ENCODE measurements at places on chromosomes 1 and 21. TPM values are rescaled to one million over a fixed set of nuclear protein-coding genes. Genes with fewer than 3 reads are reported as not detected.

The KLF17 gene
- total RNA-seq = not detected

The CAPN9 gene
- not detected for total RNA-seq

The CYP4A22 gene
- total RNA-seq = not detected

The PRKAA2 gene
- not detected for total RNA-seq

GRCh38 chr1:92730476-92730875, 54.4 kb downstream of the EVI5 start:
- H3K4me1 ChIP-seq = no peaks in the 10 kb centered on the region
- H3K36me3 ChIP-seq = no peaks in the 10 kb centered on the region
- no peaks in the 10 kb centered on the region for H3K27me3 ChIP-seq
- no peak overlapping the region for H3K27ac ChIP-seq
- no peak overlapping the region for H3K4me3 ChIP-seq

GRCh38 chr1:21706151-21706835, 37.1 kb upstream of the RAP1GAP start:
- H3K36me3 ChIP-seq = peaks cover 41% of the 10 kb centered on the region
- H3K27ac ChIP-seq = no peak overlapping the region
- H3K4me3 ChIP-seq = no peak overlapping the region
- no peaks in the 10 kb centered on the region for H3K4me1 ChIP-seq

GRCh38 chr1:56258371-56258770, 321.0 kb downstream of the PLPP3 start:
- no peaks in the 10 kb centered on the region for H3K4me1 ChIP-seq
- no peaks in the 10 kb centered on the region for H3K36me3 ChIP-seq
- DNase-seq = no peak
- no peak overlapping the region for H3K4me3 ChIP-seq
- no peaks in the 10 kb centered on the region for H3K27me3 ChIP-seq

DNA sequence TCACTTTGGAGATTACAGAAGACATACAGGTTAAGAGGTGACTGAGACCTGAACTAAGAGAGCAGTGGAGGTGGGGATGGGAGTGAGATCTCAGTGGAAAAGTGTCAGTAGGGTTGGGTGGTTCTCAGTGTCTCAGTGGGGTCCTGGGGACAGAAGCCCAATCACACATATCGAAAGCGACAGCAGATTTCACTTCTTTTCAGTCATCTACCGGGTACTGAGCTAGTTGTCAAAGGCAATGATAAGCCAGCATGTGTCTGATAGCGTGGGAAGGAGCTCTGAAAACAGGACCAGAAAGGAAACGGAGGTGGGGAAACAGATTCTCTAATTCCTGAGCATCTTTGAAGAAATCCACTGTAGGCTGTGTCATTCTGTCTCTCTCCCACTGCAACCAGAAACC, 59.5 kb downstream of the RHOU start:
- no peaks in the 10 kb centered on the region for H3K36me3 ChIP-seq
- no peak for DNase-seq
- H3K4me1 ChIP-seq = peaks cover 58% of the 10 kb centered on the region
- no peak overlapping the region for H3K27ac ChIP-seq
- H3K4me3 ChIP-seq = peak overlapping the region; percentile 43

DNA sequence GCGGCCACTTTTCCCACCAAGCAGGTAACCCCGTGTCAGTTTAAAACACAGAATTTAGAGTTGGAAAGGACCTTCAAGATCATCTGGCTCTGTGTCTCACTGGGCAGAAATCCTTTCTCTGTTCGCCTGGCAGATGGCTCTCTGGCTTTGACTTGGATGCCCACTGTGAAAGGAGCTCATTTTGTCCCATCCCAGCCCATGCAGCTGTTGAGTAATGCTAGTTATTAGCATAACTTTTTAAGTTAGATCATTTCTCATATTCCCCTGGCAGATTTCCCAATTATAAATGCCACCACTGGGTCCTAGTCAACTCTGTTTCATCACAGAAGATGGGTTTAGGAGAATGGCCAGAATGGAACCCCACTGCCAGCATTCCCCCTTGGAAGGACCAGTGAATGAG, 55.9 kb downstream of the SLC35F3 start:
- H3K4me3 ChIP-seq = no peak overlapping the region
- DNase-seq = no peak
- H3K4me1 ChIP-seq = no peaks in the 10 kb centered on the region
- H3K36me3 ChIP-seq = no peaks in the 10 kb centered on the region
- no peak overlapping the region for H3K27ac ChIP-seq

DNA sequence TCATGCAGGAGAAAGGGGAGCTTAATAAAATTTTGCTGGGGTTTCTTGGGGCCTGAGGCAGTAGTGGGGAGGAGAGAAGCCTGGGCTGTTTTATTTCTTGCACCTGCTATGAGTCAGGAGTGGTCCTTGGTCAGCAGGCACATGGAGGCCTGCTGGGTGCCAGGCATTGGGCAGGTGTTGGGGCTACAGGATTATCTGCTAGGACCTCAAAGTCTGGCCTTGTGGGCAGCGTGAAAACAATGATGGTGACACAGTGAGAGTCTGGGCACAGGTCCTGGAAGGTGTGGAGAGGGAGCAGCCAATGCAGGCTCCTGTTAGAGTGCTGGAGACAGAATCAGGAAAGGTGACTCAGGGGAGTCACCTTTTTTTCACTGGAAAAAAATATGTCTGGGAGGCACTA, 17.2 kb downstream of the ROR1 start:
- no peak overlapping the region for H3K27ac ChIP-seq
- no peaks in the 10 kb centered on the region for H3K36me3 ChIP-seq
- H3K4me1 ChIP-seq = no peaks in the 10 kb centered on the region
- no peak overlapping the region for H3K4me3 ChIP-seq
- DNase-seq = no peak

GRCh38 chr1:8061673-8062386, 35.7 kb upstream of the ERRFI1 start:
- no peaks in the 10 kb centered on the region for H3K27me3 ChIP-seq
- no peaks in the 10 kb centered on the region for H3K36me3 ChIP-seq
- no peaks in the 10 kb centered on the region for H3K4me1 ChIP-seq
- H3K4me3 ChIP-seq = no peak overlapping the region
- no peak overlapping the region for H3K27ac ChIP-seq

- H3K4me1 ChIP-seq = no peaks in the 10 kb centered on the region
- H3K27ac ChIP-seq = no peak overlapping the region
- H3K27me3 ChIP-seq = no peaks in the 10 kb centered on the region
- no peak for DNase-seq
- H3K36me3 ChIP-seq = no peaks in the 10 kb centered on the region
Measured at GRCh38 chr1:96308314-96308713, 413.3 kb upstream of the PTBP2 start.

DNA sequence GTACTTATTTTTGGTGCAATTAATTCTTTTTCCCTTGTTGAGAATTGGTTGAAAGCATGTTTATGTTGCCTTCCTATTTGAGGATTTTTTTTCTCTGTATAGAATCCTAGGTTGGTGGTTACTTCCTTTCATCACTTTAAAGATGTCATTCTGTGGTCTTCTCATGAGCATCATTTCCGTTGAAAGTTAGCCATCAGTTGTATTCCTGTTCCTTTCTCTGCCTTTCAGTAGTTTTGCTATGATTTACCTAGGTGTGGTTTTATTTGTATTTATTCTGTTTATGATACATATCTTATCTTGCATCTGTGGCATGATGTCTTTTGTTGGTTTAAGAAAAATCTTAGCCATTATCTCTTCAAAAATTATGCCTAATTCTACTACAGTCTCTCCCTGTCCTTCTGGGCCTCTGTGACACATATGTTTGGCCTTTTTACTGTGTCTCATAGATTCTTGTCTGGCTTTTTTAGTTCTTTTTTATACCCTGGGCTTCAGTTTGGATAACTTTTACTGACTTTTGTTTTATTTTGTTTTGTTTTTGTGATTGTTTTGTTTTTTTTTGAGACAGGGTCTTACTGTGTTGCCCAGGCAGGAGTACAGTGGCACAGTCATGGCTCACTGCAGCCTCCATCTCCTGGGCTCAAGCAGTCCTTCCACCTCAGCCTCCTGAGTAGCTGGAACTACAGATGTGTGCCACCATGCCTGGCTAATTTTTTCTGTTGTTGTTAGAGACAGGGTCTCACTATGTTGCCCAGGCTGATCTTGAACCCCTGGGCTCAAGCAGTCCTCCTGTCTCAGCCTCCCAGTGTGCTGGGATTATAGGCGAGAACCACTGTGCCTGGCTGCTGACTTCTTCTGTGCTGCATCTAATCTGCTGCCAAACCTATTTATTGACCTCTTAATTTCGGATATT, 24.1 kb downstream of the PTGFRN start:
- no peak overlapping the region for H3K27ac ChIP-seq
- no peak overlapping the region for H3K4me3 ChIP-seq
- DNase-seq = no peak

GRCh38 chr1:203528976-203529835, 35.3 kb downstream of the OPTC start:
- H3K4me1 ChIP-seq = no peaks in the 10 kb centered on the region
- DNase-seq = no peak
- no peak overlapping the region for H3K27ac ChIP-seq
- no peaks in the 10 kb centered on the region for H3K36me3 ChIP-seq
- no peak overlapping the region for H3K4me3 ChIP-seq
- H3K27me3 ChIP-seq = no peaks in the 10 kb centered on the region

DNA sequence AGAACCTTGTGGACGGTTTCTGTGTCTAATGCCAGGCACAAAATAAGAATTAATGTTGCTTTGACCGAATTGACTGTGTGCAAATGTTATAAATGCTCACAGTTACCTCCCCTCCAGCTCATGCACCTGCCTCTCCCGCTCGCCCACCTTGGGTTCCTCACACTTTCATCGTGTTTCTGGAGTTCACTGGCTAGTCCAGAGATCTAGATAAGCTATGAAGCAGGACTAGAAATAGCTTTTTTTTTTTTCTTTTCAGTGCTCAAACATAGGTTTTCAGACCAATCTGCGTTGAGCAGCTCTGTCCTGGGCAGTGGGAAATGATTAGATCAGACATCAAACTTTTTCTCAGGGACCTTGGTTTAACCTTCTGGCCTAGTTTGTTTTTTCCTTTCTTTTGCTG, 11.1 kb downstream of the TENT5C start:
- H3K27me3 ChIP-seq = no peaks in the 10 kb centered on the region
- H3K27ac ChIP-seq = no peak overlapping the region
- DNase-seq = no peak
- H3K36me3 ChIP-seq = no peaks in the 10 kb centered on the region
- H3K4me3 ChIP-seq = no peak overlapping the region
